IMR-90 (cell line): ENCODE measurements at places on chromosomes 3 and 15. TPM values are rescaled to one million over a fixed set of nuclear protein-coding genes. Genes with fewer than 3 reads are reported as not detected.

DNA sequence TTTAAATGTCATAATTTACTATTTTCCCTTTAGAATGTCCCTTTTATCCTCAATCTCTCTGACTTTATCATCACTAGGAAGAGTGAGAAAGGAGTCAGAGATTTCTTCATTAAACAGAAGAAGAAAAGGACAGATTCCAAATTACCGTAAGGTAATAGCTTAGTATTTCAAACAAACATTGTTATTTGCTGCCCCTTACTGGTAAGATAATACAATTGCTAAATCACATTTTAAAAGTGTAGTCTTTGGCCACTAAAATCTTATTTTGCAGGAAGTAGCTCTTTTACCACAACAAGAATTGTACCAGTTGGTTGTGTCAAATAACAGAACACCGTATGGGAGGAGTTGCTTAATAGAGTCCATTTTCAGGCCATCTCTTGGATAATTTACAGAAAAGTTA lies 53.7 kb downstream of the CGGBP1 start:
- peak; percentile 14 for DNase-seq

DNA sequence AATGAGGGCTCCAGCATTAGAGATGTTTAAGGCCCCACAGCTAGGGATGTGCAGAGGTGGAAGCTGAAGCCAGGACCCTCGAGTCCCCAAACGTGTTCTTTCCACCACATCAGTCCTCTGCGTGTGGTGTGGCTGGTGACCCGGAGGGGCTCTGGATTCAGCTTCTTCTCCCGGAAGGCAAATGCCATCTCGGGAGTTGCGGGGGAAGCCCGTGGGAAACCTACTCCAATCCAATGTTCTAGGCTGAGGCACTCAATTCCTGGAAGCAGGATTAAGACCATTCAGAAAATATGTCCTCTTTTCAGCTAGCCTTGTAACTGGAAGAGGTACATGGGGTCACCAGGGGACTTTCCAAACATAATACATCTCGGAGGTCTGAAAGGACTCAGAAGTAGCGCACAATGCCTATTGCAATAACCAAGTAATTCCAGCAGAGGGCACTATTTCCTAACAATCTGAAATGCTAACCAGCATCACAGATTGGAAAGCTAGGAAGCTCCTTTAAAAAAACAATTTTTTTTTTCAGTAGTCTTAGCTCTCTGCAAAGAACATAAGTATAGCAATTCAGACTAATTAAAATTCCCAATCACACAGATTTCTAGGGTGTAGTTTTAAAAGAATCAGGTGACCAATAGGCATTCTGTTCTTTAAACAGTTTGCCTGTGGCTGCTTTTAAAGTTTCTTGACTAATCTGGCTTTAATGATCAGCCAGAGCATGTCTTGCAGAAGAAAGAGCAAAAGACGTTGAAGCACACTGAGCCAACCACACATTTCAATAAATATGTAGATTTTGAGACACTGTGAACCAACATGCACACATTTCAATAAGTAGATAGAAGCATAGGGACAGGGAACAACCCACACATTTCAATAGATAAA lies 36.1 kb downstream of the BNC1 start:
- DNase-seq = peak; percentile 68

GRCh38 chr3:39428745-39429201 lies 22.3 kb downstream of the RPSA start:
- no peak for DNase-seq

Gene SEMA3G
- total RNA-seq = not detected in 2 replicates

Gene INSYN1
- total RNA-seq = under 0.01 and 0.18 TPM in 2 replicates

- no peak for DNase-seq
Measured at GRCh38 chr3:116824208-116824607, 114.6 kb downstream of the TUSC7 start.

- peak; percentile 63 for DNase-seq
Measured at GRCh38 chr3:123880998-123881561, 3.1 kb downstream of the MYLK start.

DNA sequence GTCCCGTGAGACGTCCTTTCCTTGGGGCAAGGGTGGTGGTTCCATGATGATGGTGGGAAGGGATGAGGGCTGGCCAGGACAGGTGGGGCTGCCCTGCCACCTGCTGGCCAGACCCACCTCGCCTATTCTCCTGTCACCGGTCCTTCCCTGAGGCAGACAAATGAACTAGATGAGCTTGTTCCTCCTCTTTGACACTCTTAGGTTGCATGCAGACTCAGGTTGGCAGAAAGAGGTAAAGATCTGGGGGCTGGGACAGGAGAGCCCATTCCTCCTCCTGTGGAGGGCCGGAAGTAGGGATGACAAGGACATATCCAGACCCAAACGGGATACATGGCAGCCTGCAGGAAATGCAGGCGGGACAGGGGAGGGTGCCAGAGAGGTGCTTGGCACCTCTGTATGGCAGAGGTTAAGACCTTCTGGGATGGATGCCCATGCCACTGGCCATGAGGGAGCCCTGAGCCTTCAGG lies 38.6 kb downstream of the ACSBG1 start:
- no peak for DNase-seq

DNA sequence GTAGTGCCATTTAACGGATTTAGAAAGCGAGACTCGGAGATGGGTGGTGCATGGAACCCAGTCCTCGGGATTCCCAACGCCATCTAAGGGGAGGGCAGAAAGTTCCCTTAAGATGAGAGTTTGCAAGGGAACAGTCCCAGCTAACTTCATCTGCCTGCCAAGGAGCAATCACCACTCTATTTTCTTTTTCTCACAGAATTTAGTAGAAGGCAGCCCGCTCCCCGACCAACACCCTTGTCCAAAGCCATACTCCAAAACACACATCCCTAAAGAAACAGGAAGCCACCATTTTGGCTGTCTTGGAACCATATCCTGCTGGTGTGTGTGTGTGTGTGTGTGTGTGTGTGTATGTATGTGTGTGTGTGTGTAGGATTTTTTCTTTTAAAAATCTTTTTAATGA lies 7.1 kb upstream of the FGD5 start:
- no peak for DNase-seq

Gene ARHGEF26
- 2.0 and 3.1 TPM in 2 replicates for total RNA-seq

Gene TEX264
- 26.9 and 30.3 TPM in 2 replicates for total RNA-seq

DNA sequence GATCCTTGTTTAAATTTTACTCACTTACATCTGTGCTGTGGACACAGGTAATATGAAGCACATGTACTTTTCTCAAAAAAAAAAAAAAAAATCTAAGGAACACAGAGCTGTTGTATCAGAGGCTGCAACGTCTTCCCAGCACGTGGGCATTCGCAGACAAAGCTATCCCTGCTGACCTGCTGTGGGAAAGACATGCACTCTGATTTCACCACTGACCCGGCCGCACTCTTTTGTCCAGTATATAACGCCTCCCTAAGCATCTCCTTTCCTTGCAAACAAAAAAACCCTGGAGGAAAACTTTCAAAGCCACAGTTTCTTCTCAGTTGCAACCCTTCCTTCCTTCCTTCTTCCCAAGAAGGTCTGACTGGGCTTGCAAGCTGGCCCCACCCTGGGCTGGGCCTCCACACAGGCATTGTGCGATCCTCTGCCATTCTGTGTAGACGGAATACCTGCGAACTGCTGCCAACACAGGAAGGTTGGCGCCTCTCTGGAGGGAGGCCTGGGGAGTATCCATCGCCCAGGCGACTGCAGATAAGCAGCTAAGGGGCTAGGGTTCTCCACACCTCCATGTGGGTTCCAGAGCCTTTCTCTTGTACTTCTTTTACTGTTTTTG lies 50.8 kb downstream of the SLC12A8 start:
- DNase-seq = no peak

- DNase-seq = peak; percentile 42
Measured at GRCh38 chr3:190224863-190225692, 97.2 kb downstream of the CLDN1 start.

DNA sequence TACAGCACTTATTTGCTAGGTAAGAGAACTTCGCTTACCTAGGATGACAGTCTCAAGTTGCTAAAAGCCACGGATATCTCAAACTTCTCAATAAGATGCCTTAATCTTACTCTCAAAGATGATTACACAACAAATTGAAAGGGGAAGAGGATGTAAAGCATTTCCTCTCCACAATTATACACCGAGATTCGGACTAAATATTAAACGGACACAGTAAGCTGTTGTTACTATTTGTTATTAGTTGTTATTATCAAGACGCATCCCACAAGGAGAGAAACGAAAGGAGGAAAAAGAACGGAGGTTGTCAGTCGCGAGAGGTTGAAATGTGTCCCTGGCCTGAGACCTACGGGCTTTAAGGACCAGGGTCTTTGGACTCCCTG lies 660 bp downstream of the ZNF106 start:
- DNase-seq = peak; percentile 4

Gene PDE8A
- 32.4 and 40.3 TPM in 2 replicates for total RNA-seq

GRCh38 chr3:36444909-36445308 lies 64.6 kb downstream of the STAC start:
- no peak for DNase-seq

GRCh38 chr15:73902121-73903020 lies 23.9 kb upstream of the LOXL1 start:
- no peak for DNase-seq

- DNase-seq = no peak
Measured at GRCh38 chr3:144491333-144491732, 519.7 kb downstream of the DIPK2A start.

- DNase-seq = no peak
Measured at GRCh38 chr15:27561816-27562215, 537.3 kb downstream of the OCA2 start.

GRCh38 chr3:128907706-128908445 lies 28.5 kb downstream of the ACAD9 start:
- no peak for DNase-seq

- DNase-seq = no peak
Measured at GRCh38 chr3:31188112-31188511, 293.7 kb upstream of the GADL1 start.
